ENCODE measurements at places on chromosomes 1 and 21.

GRCh38 chr1:24970399-24970753, 40.3 kb upstream of the RUNX3 start:
- no peak for DNase-seq

- DNase-seq, result no peak
Measured at GRCh38 chr1:179029321-179029759, 3.6 kb downstream of the FAM20B start.

GRCh38 chr1:230849451-230850224, 18.7 kb downstream of the C1orf198 start:
- DNase-seq, result no peak

- DNase-seq, result no peak
Measured at GRCh38 chr1:149978547-149979023, 31.9 kb downstream of the OTUD7B start.

DNA sequence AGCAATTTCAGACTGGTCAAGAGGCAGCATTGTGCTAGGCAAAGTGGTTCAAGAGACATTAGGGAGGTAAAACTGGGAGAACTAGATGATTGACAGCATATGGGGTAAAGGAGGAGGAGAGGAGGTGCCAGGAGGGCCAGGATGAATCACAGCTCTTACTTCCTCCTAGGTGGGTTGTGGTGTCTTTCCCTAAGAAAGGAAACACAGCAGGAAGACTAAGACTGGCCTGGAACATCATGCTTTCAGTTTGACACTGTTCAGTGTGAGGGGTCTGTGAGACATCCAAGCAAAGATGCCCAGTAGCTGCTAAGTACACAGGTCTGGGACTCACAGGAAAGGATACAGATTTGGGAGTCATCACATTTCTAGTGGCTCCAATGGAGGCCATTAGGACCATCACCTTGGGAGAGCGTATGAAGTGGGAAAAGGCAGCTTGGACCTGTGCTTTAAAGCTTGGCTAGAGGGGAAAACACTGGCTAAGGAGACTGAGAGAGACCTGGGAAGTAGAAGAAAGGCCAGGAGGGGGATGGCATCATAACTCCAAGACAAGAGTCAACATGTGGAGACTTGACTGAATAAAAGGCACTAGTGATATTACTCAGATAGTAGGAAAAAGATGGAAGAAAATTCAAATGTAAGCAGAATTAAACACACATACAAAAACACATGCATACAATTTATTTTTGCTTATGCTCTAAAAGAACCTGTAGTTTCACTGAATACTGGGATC, 17.3 kb downstream of the CD58 start:
- DNase-seq, result no peak

GRCh38 chr1:7497107-7497637, 273.9 kb upstream of the VAMP3 start:
- DNase-seq, result no peak

GRCh38 chr21:27366646-27367235, 399.9 kb upstream of the ADAMTS5 start:
- no peak for DNase-seq

DNA sequence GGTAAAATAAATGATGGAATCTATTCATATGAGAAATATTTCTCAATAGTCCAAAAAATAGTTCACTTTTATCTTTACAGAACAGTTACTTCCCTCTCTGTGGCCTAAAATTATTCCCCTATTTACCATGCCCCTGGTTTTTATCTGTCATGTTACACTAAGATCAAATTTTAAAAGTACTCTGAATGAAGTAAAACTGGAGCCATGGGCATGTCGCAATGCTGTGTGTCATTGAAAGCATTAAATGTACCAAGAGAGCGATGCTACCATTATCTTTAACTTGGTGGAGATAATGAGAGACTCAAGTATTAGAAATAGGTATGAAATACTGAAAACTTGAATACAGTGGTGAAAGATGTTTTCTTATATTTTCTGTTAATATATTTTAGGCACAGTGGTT, 146.2 kb downstream of the KCNT2 start:
- DNase-seq, result no peak

DNA sequence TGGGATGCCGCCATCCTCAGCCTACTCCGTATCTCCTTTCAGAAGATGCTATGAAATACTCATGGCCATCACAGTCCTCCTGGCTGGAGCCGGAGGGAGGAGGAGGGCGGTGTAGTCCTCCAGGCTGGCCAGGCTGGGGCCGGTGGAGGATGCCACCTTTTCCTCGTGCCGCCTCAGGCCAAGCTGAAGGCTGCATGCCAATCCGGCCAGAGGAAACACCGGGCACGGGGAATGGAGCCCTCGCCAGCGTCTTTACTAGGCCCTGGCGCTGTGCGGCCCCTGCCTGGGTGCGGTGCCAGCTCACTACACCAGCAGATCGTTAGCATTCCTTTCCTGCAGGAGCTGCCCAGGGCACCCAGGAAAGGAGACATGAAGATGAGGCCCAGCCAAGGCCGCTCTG, 70.1 kb downstream of the CASZ1 start:
- DNase-seq, result no peak

DNA sequence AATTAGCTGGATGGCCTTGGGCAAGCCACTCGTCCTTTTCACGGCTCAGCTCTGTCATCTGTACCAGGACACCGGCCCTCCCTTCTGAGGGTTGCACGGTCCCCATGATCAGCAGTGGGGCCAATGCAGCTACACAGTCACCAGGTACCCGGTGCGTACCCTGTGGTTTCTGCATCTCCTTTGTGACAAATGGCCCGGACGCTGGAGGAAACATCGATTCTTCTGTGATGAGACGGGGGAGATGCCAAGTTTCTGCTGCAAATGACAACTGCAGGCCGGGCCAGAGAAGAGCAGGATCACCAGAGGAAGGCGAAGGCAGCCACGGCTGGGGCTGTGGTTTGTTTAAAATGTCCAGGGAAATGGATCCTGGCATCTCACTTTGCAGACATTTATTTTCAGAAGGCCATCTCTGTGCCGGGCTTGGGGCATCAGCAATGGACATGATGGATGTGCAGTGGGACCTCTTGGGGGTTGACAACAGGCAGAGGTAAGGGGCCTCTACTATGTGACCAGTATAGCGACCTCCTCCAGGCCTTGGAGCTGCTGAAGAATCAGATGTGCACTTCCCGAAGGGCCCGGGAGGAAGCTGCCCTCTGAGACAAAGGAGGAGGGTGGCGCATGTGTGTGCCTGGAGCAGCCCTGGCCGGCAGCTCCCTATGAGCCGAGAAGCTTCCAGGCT, 221.9 kb upstream of the C1orf174 start:
- DNase-seq, result no peak

- no peak for DNase-seq
Measured at GRCh38 chr1:64579767-64580166, 109.8 kb downstream of the CACHD1 start.

GRCh38 chr1:227666286-227666685, 68.8 kb downstream of the JMJD4 start:
- no peak for DNase-seq

- no peak for DNase-seq
Measured at GRCh38 chr1:89877756-89878155, 56.9 kb downstream of the LRRC8D start.

Data from activated CD8-positive, alpha-beta memory T cell treated with anti-CD3 and anti-CD28 coated beads, Interleukin-2, amount 10 ng/mL, durations not matched to agents 7 days and 5 days (primary cell).